ENCODE measurements at places on chromosomes 1 and 21.

DNA sequence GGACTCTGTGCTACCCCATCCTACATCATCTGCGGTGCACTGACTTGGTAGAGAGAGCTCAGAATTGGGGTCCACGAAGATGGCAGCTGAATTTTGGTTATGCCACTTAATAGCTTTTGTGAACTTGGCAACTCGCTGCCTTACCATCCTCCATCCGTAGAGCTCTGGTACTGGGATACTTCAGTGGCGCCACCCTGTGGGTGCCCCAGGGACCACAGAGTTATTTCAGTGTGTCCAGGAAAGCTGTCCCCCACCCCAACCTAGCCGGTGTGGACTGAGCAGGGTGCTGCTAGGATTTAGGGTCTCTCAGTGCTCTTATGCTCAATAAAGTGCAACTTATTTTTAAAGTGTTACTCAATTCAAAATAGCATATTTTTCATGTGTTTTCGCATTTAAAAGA is 9.0 kb upstream of the USF1 start:
- DNase-seq = no peak

DNA sequence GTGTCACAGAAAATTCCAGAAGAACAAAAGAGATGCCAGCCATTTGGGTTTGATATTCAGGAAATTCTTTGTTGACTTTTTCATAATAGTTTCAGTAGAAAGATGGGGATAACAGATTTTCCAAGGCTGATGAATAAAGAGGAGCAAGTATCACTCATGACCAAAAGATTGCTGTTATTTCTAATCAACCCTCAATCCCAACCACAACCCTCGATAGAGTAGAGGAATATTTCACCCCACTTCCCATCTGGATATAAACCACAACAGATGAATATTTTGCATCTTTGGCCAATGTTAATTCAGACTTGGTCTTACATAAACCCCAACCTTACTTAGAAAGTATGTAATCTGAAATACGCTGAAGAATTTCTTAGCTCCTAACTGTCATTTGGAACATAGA is 232.4 kb downstream of the SEC16B start:
- DNase-seq = no peak

DNA sequence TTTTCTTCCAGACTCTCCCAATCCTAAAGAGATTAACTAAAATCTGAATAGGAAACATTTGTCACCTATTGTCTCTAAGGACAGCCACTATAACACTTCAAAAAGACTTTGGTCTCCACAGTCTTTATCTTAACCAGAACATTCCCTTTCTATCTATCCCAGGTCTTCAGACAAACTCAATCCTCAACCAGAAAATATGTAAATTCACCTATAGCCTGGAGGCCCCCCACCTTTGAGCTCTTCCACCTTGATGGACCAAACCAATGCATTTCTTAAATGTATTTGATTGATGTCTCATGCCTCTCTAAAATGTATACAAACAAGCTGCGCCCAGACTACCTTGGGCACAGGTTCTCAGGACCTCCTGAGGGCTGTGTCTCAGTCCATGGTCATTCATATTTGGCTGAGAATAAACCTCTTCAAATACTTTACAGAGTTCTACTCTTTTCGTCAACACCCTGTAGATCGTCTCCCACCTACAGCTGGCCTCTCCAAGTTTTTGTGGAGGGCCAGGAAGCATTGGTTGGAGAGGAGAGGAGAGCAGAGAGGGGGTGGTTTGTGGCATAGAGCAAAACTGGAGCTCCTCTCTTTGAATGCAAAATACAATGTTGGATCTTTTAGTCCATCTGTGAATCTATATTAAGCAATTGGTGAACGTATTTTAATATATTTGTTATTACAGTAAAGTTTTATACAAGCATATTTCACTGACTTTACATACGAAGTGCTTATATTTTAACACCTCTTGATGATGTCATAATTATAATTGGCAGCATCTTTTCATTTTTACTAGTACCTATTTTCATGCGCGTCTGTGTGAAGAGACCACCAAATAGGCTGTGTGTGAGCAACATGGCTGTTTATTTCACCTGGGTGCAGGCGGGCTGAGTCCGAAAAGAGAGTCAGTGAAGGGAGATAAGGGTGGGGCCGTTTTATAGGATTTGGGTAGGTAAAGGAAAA is 230.7 kb upstream of the DUSP10 start:
- no peak for DNase-seq

DNA sequence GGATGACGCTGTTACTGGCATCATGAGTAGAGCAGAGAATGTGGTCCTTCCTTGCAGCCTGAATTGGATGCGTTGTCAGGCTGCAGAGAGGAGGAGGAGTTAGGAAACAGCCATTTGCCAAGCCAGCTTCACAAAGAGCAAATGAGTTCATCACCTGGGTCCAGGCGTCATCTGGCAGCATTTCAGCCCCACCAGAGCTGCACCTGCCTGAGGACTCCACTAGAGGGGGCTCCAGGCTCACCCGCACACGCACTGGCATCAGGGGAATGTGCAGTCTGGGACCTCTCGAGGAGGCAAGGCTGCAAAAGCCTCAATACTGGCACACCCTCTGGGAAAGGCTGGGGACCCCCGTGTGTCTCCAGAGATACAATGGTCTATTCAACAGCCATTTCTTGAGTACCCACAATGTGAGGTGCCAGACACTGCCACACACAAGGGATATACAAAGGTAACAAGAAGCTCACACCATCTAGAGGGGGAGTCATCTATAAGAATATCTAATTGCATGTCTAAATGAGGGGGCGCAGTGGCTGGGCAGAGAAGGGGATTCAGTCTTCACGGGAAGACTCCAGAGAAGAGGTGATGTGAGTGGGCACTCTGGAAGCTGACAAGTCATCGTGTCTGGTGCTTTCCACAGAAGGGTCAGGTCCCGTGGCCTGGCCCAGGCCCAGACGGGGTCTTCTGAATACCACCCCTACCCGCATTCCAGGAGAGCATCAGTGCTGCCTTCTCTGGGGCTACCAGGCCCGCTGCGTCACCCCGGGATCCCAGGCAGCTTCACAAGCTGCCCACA is 53.5 kb upstream of the CNTN2 start:
- DNase-seq = peak; percentile 77

- DNase-seq = no peak
Observed at GRCh38 chr1:51346086-51346942, 16.0 kb upstream of the TTC39A start.

- DNase-seq = no peak
Observed at GRCh38 chr1:20680269-20680668, 19.1 kb upstream of the DDOST start.

DNA sequence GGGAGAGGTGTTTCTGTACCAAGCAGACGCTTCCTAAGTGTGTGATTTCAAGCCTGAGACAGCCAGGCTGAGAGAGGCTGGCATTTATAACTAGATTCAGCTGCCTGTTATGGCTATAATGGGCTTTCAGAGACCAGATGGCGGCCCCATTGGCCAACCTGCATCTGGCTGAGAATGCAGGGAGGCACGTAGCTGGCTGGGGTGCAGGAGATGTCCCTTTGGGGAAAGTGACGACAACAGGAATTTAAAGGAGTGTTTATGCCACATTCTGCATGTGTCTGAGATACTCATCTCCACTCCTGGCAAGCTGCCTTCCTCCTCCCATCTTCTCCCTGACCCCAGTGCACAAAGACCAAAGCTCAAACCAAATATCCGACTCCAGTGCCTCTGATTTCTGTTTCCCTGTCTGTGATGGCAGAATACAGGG is 21.3 kb upstream of the CCDC190 start:
- DNase-seq = no peak

GRCh38 chr1:226656601-226657277 is 82.3 kb downstream of the ITPKB start:
- peak; percentile 95 for DNase-seq

DNA sequence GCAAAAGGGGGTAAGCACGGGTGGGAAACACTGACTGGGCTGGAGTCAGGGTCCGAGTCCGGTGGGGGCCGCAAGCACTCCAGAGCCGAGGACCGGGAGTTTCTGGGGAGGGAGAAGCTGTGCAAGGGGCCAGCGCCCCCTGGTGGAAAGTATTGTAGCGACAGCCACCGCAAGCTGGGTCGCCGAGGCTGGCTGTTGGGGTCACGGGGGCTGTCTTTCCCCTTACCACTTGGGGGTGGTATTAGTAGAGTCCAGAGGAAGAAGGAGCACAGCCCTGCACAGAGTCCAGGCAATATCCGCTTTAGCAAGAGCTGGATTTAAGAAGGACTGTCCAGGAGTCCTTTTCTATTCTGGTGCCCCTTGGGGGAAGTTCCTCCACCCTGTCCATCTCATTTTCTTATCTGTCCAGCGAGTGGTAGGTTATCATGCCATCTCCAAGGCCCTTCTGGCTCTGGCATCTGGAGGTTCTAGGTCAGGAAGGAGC is 17.9 kb upstream of the ETV3 start:
- peak; percentile 87 for DNase-seq

- DNase-seq = no peak
Observed at GRCh38 chr1:2971609-2972008, 49.7 kb upstream of the ACTRT2 start.

GRCh38 chr1:230250666-230251065 is 175.5 kb downstream of the PGBD5 start:
- DNase-seq = no peak

Data from suppressor macrophage treated with lipopolysaccharide for 4 hours (primary cell).